Pancreas (tissue), 10 donors: ENCODE measurements at places on chromosomes 3 and 15. TPM values are rescaled to one million over a fixed set of nuclear protein-coding genes. Genes with fewer than 3 reads are reported as not detected.

TLR9 gene
- total RNA-seq, result 0.05 TPM

IL5RA gene
- 0.12 TPM for total RNA-seq

CCDC39 gene
- total RNA-seq, result not detected

FGF12 gene
- total RNA-seq, result 8.6 TPM

FAM174B gene
- 57.5 TPM for total RNA-seq
